Femur (tissue), 1 donor: ENCODE measurements at places on chromosomes 16 and 17.
A peak's percentile ranks its signal among the peaks of the same experiment; 100 is the strongest.

DNA sequence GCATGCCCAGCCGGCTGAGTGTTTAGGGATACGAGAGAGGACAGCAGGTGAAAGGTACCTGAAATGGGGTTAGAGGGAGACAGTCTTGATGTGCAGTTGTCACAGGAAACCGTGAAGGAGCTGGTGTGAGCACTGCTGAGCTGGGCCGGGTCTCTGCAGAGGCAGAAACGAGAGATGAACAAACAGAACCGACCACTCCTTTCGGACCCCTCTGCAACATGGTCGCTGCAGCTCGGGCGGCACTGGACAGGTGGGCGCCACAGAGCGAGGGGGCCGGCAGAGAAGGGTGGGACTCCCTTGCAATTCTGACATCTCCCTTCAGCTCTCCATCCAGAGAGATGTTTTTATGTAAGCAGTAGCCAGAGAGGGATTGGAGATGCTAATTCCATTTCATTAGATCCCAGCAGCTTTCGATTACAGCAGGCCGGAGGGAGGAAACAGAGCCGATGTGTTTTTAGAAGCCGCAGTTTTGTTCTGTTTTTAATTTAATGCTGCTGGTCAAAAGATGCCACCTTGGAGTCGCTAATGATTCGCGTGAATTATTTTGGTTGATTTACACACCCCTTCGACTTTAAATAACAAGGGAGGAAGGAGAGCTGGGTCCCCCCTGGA, 86.3 kb upstream of the RPL38 start:
- DNase-seq: no peak

DNA sequence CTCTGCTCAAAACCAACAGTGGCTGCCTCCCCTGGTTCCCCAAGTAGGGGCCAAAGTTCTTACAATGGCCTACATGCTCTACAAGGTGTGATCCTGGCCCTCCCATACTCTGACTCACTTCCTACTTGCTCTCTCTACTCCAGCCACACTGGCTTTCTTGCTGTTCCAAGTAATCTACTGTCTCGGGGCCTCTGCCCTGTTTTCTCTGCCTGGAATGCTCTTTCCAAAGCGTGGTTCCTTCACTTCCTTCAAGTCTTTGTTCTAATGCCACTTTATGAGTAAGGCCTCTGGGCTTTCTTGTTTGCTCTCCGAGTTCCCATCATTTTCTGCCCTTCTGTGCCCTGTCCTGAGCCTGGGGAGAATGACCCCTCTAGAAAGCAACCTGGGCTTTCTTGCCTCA, 4.1 kb upstream of the CDH3 start:
- no peak for DNase-seq

DNA sequence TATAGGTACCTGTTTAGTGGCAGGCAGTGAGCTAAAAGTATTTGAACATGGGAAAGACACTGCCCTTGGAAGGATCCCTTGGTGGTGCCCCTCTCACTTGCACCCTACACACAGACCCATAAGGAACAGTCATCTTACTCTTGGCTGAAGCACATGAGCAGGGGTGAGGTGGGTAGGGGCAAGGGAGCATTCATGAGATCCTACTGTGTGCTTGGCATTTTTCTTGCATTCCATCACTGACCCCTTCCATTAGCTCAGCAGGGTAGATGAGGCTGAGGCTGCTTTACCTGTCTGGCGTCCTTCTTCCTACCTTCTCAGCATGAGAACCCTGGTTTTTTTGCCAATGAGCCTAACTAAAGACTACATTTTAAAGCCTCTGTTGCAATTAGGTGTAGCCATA, 48.3 kb downstream of the CCT6B start:
- no peak for DNase-seq

GRCh38 chr17:8611137-8611536, 19.4 kb downstream of the MYH10 start:
- DNase-seq: no peak

- no peak for DNase-seq
These were observed 700 bp downstream of the TLCD2 start for GRCh38 chr17:1709403-1709951.

- DNase-seq: no peak
These were observed 70.4 kb upstream of the CLEC18A start for GRCh38 chr16:69880640-69881133.

DNA sequence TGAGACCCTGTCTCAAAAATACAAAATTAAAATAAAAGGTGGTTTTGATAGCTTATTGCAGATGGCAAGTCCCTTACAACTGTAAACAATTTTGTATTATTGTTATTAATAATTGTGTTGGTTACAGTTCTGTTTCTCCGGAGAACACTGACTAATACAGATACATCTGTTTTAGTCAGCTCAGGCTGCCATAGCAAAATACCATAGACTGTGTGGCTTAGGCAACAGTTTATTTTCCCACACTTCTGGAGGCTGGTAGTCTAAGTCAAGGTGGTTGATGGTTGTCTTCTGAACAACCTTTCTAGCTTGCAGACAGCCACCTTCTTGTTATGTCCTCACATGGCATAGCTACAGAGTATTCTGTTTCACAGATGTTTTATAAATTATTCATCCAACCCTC, 14.2 kb upstream of the IL21R start:
- DNase-seq: no peak

GRCh38 chr17:82840431-82840831, 609 bp upstream of the ZNF750 start:
- DNase-seq: no peak

DNA sequence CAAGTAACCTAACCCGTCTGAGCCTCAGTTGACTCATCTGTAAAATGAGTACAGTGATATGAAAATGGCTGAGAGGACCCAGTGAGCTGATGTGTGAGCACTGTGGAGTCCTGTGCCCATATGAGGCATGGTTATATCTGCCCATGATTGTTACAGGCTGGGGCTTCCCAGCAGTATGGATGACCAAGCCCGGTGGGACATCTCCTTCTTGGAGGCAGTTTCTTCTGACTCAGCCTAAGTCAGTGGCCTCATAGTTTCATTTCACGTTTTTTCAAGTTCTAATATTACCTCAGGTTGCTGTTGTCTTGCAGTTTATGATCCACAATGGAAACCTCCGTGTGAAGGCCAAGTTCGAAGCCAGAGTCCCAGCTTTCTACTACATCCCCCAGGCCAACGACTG, 4.8 kb downstream of the ADAP2 start:
- no peak for DNase-seq

GRCh38 chr17:7122381-7122780, 7.8 kb upstream of the ASGR2 start:
- DNase-seq: no peak

GRCh38 chr17:62724398-62725146, 83.5 kb downstream of the MARCHF10 start:
- DNase-seq: no peak

- no peak for DNase-seq
These were observed 159.5 kb downstream of the RBFOX1 start for GRCh38 chr16:7492122-7492521.

GRCh38 chr16:57435838-57436237, 11.3 kb downstream of the CIAPIN1 start:
- DNase-seq: no peak

DNA sequence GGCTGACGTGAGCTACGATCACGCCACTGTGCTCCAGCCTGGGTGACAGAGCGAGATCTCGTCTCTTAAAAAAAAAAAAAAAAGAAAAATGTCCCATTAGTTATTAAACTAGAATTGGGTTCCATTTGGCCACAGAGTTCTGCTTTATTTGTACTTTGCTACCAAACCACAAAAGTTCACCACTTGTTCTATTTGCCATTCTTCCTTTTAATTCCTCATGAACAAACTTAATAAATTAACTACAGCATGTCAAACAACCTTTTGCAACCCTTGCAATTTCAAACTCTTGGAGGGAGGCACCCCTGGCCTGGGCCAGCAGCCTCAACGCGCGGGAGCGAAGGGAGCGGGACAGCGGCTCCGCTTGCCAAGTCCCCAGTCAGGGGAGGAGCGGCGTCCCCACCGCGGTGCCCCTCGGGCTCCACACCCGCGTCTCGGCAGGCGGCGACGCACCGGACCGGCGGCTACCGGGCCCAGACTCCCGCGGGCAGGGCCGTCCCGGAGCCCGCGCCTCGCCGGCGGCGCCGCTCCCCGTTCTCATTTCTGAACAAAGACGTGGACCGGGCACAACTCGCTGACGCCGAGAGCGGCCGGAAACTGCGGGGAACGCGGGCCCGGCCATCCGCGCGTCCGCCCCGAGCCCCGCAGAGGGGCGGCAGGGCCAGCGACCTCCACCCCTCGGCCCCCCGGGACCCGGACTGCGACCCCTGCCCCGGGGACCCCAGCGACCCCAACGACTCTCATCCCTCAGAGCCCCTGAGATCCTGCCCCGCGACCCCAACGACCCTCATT, 775 bp downstream of the CYTH1 start:
- peak; percentile 58 for DNase-seq

GRCh38 chr16:17784073-17784472, 313.3 kb upstream of the XYLT1 start:
- no peak for DNase-seq

DNA sequence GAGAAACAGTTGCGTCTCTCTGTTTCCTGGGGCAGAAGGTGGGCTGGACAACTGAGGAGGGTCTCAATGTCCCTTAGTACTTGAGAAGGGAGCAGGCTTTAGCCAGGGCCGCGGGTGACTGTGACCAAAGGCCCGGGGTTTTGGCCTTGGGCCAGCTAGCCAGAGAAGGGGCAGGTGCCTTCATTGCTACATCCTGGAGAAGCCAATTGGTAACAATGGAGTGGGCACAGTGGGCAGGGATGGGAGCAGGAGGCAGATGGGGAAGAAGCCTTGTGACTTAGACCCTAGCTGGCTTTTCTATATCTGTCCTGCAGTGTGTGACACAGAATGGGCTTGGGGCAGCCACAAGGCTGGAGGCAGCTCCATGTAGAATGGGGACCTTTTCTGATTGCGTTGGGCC, 46.0 kb downstream of the CLEC16A start:
- no peak for DNase-seq

DNA sequence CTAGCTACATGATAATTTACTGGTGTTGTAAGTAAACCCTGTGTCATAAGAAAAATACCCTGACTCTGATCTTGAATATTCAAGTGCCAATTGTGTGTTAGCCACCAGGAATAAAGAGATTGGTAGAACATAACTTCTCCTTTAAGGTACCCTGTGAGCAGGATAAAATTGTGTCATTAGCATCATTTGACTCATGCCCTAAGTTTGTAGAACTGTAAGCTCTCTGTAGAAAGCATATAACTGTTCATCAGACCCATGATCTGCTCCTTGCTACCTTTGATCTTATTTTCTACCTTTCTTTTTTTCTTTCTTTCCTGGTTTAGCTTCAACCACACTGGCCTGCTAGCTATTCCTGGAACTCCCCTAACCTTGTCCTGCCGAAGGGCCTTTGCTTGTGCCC, 35.8 kb downstream of the PTRH2 start:
- no peak for DNase-seq

GRCh38 chr17:71987634-71988033, 133.2 kb upstream of the SOX9 start:
- DNase-seq: no peak

DNA sequence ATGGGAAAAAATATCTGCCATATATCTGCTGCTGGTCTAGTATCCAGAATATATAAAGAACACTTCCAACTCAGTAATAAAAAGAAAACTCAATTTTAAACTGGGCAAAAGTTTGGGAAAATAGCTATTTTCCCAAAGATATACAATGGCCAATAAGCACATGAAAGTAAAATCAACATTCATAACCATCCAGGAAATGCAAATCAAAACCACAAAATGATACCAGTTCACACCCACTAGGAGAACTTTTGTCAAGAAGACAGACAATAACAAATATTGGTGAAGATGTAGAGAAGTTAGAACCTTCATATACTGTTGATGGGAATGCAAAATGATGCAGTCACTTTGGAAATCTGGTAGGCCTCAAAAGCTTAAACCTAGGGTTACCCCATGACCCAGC, 33.4 kb upstream of the RPRML start:
- no peak for DNase-seq

DNA sequence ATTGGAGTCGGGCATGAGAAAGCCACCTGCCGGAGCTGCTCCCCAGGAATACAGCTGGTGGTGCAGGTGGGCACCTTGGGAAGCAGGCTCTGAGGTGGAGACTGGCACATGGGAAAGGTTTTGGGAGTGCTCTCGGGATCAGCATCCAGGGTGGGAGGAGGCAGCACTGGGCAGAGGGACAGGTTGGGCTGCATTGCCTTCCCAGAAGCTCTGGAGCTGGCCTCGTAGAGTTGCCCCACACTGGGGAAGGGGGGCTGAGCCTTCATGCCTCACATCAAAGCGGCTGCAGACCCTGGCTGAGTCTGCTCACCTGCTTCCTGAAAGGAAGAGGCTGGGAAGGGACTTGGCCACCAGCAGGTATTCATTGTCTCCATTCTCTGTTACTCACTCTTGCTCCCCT, 13.5 kb upstream of the GPRC5B start:
- no peak for DNase-seq

- peak; percentile 82 for DNase-seq
These were observed at the start of gene BMERB1 for GRCh38 chr16:15434425-15435215. TSS of gene BMERB1 (plus strand) at chr16:15434588. CDS start at chr16:15434654, 66 bp downstream.

- DNase-seq: no peak
These were observed 5.0 kb upstream of the HSD17B1 start for GRCh38 chr17:42547698-42548069.

GRCh38 chr16:3129137-3130131, 5.4 kb upstream of the ZNF213 start:
- peak; percentile 84 for DNase-seq

DNA sequence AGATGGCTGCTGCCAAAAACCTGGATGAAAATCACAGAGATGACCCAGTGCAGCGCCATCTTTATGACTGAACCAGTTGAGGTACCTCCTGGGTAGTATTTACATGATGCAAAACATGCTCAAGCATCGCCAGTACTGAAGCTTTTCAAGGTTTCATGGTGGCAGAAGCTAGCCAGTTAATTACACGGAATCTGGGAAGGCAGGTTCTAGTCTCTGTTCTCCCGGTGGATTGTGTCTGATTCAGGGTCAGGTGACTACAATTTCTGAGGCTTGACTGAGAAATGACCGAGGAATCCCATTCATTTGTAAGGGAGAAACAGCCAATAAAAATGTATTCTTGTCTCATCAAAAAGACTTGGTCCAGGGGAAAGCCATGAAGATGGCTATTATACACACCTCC, 209.1 kb downstream of the SLC39A11 start:
- no peak for DNase-seq

GRCh38 chr17:50900383-50900892, 34.3 kb upstream of the TOB1 start:
- DNase-seq: no peak

GRCh38 chr17:77269696-77270681, 129.2 kb downstream of the SEC14L1 start:
- no peak for DNase-seq

GRCh38 chr17:3534881-3535252, 22.7 kb downstream of the TRPV3 start:
- DNase-seq: no peak

DNA sequence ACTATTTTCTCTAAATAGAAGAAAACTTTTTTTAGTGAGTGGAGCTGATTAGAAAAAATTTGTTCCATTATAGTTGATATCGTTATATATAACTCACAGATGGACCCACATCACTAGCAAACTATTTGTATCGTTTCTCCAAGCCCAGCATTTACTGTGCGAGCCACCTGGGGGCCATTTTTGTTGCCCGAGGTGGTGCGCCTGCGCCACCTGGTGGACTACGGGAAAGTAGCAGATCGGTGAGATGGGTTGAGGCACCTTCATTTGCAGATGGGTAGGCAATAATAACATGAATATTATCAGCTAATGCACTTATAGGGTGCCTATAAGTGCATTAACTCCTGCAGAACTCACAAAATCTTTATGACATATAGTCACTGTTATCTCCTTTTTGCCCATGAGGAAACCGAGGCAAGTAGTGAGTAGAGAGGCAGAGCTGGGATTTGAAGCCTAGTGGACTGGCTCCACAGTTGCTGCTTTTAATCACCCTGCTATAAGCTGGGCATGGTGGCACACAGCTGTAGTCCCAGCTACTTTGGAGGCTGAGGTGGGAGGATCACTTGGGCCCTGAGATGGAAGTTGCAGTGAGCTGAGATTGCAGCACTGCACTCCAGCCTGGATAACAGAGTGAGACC, 23.2 kb upstream of the NTN1 start:
- no peak for DNase-seq
